ENCODE measurements at places on chromosomes 12 and 14.

DNA sequence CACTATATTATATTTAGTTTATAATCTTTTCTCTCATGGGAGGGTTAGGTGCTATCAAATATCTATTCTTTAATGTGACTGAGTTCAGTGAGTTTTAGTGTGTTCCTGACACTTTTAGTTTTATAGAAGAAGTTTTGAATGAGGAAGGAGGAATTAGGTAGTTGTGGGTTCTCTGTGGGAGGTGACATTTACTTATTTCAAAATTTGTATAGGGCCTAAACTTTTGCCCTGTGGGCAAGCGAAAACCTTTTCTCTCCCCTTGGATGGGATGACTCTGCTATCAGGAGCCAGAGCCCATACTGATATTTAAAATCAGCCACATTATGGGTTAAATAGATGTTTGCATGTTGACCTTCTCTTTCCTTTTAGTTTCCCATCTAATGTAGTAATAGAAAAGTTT, 43.6 kb downstream of the SPATS2 start:
- DNase-seq, result no peak

DNA sequence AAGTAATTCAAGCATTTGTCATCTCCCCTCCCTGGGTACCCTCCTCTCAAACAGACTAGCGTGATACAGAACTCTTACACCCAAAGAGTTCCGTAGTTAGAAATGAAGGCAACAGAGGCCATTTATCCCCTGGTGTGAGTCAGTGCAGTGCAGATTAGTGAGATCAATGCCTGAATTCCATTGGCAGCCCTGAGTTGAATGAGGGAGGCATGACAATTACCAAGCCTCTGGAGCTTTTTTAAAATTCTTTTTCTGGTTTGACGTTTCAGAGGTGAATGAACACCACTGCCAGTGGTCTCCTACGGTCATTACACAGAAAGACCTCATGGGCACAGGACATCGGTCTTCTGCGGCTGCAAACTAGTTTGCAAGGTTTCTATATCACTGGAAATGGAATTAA, 94.4 kb downstream of the PRIMA1 start:
- DNase-seq, result no peak

- DNase-seq, result no peak
Measured at GRCh38 chr14:52400846-52401245, 86.7 kb downstream of the PTGER2 start.

DNA sequence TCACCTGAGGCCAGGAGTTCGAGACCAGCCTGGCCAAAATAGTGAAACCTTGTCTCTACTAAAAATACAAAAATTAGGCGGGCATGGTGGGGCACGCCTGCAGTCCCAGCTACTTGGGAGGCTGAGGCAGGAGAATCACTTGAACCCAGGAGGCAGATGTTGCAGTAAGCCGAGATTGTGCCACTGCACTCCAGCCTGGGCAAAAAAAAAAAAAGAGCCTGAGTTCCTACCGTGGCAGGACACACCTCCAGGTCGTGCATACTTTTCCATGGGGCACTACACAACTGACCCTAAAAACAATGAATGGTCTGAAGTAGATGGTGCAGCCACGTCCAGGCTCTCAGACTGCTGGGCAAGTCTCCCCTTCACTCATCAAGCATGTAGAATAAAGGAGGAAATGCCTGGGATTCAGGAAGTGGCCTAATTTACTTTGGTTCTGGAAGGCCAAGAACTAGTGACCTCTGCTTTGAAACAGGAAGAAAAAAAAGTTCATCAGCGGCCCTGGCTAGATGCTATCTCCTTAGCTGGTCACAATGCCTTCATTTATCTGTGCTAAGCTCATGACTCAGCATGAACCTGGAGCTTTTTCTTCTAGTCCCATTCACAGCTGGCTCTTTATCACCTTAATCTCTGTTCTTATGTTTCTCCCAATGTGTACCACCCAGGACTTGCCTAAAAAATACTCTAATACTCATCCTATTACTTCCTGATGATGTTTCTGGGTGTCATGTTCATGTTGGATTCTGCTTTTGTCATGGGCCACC, 55.8 kb upstream of the OR6J1 start:
- peak; percentile 92 for DNase-seq

GRCh38 chr14:101889366-101889765, 75.0 kb upstream of the DYNC1H1 start:
- DNase-seq, result no peak

DNA sequence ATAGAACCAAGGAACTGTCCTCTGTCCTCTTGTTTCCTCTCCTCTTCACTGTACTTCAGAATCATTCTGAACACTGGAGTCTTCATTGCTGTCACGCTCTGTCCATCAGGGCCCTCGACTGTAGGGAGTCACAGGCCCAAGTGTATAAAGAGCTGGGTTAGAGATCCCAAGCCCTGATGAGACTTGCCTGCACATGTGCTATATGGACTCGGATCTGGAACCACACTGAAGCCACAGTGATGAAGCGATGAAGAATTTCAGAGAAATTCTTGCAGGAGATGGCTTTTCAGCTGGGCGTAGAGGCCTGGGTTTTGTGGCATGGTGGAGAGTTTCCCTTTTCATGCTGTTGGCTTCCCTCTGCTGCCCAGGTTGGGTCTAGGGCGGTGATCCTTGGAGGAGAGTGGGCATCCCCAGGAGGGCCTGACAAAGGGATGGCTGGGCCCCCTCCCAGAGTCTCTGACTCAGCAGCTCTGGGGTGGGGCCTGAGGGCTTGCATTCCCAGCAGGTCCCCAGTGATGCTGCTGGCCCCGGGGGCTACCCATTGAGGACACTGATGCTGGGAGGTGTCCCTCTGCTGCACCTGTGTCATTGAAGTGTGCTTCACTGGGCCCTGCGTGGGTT, 39.6 kb upstream of the YY1 start:
- no peak for DNase-seq

- DNase-seq, result peak; percentile 15
Measured at GRCh38 chr14:104650057-104650980, 39.1 kb upstream of the INF2 start.

DNA sequence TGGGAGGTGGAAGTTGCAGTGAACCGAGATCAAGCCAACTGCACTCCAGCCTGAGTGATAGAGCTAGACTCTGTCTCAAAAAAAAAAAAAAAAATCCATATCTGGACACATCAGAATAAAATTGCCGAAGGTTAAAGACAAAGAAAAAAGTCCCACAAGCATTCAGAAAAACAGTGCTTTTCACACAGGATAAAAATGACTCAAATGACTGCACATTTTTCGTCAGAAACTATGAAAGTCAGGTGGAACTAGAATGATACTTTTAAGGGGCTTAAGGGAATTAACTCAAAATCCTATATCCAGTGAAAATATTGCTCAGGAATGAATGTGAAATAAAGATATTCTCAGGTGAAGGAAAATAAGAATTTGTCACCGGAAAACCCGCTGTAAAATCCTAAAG, 12.9 kb downstream of the COPS7A start:
- DNase-seq, result no peak

DNA sequence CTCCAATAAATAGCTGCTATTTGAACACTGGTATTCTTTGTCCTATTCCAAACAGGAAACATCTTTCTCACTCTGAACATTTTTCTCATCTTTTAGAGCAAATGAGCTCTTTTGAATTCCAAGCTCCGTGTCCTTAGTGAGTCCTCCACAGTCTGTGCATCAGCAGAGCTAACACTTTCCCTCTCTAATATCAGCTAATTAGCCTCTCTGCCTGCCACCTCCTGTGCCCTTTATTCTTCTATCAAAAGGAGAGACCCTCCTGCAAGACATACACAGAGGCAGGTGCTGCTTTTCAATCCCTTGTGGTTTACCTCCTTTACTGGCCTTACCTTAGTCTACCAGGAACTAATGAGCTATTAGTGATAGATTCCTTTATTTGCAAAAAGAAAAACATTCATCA, 178.5 kb downstream of the SLC35F4 start:
- DNase-seq, result no peak

DNA sequence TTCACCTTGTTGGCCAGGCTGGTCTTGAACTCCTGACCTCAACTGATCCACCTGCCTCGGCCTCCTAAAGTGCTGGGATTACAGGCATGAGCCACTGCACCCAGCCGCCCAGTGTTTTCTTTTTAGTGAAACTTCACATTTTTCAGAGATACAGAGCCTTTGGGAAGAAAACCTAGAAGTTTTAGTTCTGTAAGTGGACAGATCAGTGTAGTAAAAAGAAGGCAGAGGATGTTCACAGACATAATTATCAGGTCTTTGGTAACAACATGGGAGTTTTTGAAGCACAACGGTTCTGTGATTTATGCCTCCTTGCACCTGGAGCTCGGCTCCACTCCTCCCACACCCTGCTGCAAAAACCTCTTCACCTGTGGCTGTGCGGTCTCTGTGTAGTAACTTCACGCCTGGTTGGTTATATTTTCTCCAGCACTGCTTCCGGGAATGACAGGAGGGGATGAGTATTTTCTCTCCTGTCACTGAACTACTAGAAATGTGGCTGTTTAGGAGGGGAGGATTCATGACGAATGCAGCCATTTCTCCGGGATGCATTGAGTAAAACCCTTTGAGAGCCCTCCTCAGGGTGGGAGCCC, 67.0 kb downstream of the ARF6 start:
- DNase-seq, result no peak

GRCh38 chr12:130715998-130716968, at the start of gene RIMBP2:
RIMBP2 (minus strand) TSS chr12:130716299; CDS start chr12:130479013, 237,286 bp downstream.
- peak; percentile 31 for DNase-seq

DNA sequence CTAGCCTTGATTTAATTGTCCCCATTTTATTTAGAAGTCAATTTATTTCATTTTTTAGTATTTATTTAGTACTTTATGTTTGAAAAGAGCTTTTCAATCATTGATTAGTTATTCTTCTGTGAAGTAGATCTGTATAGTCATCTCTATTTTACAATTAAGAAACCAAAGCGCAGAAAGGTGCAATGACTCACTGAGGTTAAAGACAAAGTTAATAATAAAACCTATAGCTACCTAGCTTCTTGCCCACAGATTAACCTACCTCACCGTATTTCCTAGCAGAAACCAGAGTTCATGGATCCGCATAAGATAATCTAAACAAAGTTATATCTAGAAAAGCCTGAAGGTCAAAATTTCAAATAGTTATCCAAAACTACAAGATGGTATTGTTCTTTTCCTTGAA, 176.4 kb downstream of the GRIN2B start:
- DNase-seq, result no peak

DNA sequence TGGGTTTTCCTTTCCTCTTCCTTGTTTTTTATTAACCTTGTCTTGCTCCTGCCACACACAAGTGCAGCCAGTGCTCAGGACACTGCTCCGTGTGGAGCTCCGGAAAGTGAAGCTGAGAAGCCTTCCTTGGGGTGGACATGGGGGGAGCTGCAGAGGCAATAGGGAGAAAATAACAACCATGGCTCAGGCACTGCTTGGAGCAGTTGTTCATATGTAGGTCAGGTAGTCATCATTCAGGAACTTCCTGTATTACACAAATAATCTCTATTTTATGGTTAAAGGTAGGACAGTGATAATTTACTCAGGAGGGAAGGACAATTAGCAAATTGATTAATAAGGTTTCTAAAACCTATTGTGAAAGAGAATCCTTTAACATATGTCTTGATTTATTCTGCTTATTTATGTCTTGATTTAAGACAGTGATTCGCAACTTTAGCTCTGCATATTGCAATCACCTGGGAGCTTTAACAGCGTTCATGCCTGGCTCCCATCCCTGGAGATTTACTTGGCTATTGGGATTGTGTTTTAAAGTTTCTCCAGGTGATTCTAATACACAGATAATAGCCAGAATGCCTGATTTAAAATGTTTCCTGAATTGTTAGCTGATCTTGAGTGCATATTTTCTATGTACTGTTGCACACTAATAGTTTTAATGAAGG, 92.1 kb downstream of the ETV6 start:
- DNase-seq, result no peak

DNA sequence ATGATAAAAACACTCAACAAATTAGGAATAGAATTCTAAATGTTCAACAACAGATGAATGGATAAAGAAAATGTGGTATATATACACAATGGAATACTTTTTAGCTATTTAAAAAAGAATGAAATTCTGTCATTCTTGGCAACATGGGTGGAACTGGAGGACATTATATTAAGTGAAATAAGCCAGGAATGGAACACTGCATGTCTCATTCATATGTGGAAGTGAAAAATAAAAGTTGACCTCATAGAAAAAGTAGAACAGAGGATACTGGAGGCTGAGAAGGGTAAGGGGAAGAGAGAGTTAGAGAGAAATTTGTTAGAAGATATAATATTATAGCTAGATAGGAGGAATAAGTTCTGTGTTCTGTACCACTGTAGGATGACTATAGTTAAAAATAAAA, 35.8 kb upstream of the ZFP36L1 start:
- no peak for DNase-seq

- no peak for DNase-seq
Measured at GRCh38 chr12:76890151-76891143, 11.6 kb upstream of the CSRP2 start.

- peak; percentile 76 for DNase-seq
Measured at GRCh38 chr14:68011406-68012028, 191.9 kb downstream of the RAD51B start.

- no peak for DNase-seq
Measured at GRCh38 chr12:113468365-113469223, 3.1 kb downstream of the LHX5 start.

DNA sequence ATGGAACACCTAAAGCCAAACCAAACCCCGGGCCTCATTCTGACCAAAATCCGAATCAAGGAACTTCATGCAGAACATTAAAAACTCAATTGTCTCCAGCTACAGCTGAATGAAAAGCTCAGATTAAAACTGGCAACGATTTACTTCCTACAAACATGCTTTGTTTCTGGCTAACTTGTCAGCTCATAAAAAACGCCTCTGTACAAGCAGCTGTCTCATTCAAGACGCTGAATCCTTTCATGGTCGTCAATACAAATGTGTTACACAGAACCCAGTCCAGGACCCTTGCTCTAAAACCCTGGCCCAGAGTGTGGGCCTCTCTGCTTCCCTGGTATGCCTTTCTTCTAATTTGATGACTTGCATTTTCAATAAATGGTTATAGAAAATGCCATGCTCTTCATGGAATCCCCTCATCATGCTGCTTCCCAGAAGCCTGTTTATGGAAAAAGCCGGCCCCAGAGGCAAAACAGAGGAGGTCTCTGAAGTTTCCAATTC, 183.1 kb downstream of the PHLDA1 start:
- DNase-seq, result no peak

- DNase-seq, result no peak
Measured at GRCh38 chr12:18358930-18359329, 97.6 kb downstream of the PIK3C2G start.

GRCh38 chr14:38089123-38089522, 118.6 kb upstream of the SSTR1 start:
- DNase-seq, result no peak

DNA sequence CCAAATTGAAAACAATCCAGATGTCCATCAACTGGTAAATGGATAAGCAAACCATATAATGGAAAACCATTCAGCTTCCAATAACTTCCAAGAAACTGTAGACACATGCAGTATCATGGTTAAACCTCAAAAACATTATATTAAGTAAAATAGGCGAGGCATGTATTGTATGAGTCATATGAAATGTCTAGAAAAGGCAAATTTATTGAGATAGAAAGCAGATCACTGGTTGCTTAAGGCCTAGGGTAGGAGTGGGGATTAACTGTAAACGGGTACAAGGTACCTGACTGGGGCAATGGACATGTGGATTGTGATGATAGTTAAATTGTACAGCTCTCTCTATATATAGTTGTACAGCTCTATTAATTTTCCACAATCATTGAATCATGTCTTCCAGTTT, 21.3 kb upstream of the PAPLN start:
- no peak for DNase-seq

- DNase-seq, result no peak
Measured at GRCh38 chr12:6644903-6645302, 2.3 kb downstream of the ACRBP start.
